ENCODE measurements at places on chromosomes 6 and 20. TPM values are rescaled to one million over a fixed set of nuclear protein-coding genes. Genes with fewer than 3 reads are reported as not detected.

- H3K4me3 ChIP-seq: no peak overlapping the region
- no peaks in the 10 kb centered on the region for H3K4me1 ChIP-seq
- no peak overlapping the region for H3K27ac ChIP-seq
- DNase-seq: peak; percentile 30
These were observed 7.0 kb downstream of the DYNLRB1 start for GRCh38 chr20:34522969-34523871.

GRCh38 chr20:10508468-10509251 lies 73.6 kb downstream of the SLX4IP start:
- H3K36me3 ChIP-seq: no peaks in the 10 kb centered on the region
- DNase-seq: no peak
- peaks cover 3% of the 10 kb centered on the region for H3K4me1 ChIP-seq
- H3K4me3 ChIP-seq: no peak overlapping the region
- H3K27me3 ChIP-seq: no peaks in the 10 kb centered on the region

DNA sequence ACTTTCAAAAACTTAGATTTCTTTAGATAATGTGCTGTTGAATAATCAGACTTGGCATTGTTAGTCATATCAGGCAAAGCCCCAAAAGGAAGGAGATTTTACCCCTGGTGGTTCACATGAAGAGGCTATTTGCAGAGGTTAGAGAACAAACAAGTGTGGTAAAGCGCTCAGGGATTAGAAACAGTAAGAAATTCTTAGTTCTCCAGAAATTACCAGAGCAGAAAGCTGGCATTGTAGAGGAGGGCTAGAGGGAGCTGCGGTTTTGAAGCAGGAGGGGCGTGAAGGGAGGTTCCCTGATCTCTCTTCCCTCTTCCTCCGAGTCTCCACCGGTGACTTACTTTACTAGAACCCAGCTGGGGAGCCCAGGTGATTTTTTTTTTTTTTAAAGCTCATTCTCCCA lies 10.2 kb downstream of the MYO6 start:
- no peaks in the 10 kb centered on the region for H3K4me1 ChIP-seq
- DNase-seq: no peak
- H3K4me3 ChIP-seq: no peak overlapping the region
- no peak overlapping the region for H3K27ac ChIP-seq

DNA sequence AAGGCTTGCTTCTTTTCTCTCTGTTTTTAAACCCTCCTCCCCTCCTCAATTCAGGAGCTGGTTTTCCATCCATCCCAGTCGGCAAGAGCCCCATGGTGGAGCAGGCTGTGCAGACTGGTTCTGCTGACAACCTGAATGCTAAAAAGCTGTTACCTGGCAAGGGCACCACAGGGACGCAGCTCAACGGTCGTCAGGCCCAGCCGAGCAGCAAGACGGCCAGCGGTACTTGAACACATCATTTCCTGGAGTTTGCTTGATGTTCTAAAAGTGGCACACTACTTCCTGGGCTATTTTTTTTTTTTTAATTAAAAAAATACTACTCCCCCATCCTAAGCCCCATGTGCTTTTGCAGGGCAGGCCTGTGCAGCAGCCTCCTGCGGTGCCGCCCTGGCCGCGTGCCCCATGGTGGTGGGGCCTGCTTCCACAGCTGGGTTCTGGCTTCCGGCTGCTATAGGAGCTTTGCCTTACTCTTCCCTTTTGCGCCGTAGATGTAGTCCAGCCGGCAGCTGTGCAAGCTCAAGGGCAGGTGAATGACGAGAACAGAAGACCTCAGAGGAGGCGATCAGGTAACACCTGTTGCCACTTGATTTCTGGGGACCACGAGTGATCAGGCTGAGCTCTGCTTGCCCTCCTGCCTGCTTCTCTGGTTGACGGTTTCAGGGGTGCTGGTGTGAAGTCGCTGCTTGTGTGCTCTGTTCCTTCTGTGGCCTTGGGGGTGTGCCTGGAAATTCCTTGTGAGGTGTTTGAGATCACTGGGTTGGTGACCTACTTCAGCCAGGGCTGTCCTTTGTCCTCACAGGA lies 7.7 kb downstream of the LSM14B start:
- no peak for DNase-seq
- H3K27me3 ChIP-seq: no peaks in the 10 kb centered on the region
- peaks cover 3% of the 10 kb centered on the region for H3K4me1 ChIP-seq
- peaks cover 72% of the 10 kb centered on the region for H3K36me3 ChIP-seq
- no peak overlapping the region for H3K4me3 ChIP-seq

DNA sequence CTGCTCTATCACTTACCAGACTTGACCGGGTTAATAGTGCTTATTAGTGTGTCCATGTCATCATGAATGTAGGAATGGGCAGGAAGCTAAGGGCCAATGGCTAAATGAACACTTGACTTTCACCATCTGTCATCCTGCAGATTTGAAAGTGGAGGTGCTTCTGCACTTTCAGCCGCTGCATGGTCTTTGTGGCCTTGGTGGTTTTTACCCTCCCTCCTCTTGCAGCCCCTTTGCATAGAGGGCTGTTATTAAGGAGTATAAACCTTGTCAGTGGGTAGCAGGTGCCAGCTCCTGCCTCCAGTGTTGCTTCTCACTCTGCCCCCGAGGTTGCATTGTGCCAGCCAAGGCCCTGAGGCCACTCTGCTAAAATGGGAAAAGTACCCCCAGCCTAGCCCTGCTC lies 122.2 kb upstream of the TNFAIP3 start:
- H3K27me3 ChIP-seq: no peaks in the 10 kb centered on the region
- H3K4me1 ChIP-seq: no peaks in the 10 kb centered on the region
- DNase-seq: no peak
- no peak overlapping the region for H3K4me3 ChIP-seq
- no peak overlapping the region for H3K27ac ChIP-seq

DNA sequence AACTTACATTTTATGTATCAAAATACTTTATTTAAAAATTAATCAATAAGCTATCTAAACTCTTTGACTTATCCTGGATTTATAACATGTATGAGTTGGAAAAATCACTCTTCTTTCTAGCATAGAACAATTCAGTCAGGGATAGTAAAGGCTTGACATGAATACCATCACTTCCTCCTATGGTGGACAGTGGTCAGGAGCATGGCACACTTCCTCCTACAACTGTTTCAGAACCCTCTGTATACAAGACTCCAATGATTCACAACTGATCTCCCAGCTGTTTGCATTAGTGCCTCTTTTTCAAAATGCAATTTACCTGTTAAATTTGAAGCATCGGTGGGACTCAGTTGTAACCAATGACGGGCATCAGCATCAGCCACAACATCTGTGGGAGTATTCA lies 129.7 kb downstream of the RALGAPA2 start:
- no peak overlapping the region for H3K27ac ChIP-seq
- no peaks in the 10 kb centered on the region for H3K4me1 ChIP-seq
- DNase-seq: no peak
- no peaks in the 10 kb centered on the region for H3K27me3 ChIP-seq

DNA sequence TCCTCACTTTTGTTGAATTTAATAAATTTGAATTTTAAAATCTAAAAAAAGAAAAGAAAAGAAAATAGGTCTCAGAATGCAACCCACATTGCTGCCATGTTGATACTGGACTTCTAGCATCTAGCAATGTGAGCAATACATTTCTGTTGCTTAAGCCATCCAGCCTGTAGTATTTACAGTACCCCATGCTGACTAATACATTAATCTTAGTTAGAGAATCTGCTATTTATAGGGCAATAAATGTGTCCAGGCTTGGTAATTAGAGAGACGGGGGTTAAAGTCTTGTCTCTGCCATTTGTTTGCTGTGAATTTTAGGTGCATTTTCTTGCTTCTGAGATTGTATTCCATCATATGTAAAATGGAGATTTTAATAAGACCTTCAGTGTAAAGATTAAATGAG lies 471.3 kb downstream of the DHX35 start:
- no peaks in the 10 kb centered on the region for H3K4me1 ChIP-seq
- no peak for DNase-seq
- no peaks in the 10 kb centered on the region for H3K36me3 ChIP-seq
- no peak overlapping the region for H3K27ac ChIP-seq
- H3K4me3 ChIP-seq: no peak overlapping the region

DNA sequence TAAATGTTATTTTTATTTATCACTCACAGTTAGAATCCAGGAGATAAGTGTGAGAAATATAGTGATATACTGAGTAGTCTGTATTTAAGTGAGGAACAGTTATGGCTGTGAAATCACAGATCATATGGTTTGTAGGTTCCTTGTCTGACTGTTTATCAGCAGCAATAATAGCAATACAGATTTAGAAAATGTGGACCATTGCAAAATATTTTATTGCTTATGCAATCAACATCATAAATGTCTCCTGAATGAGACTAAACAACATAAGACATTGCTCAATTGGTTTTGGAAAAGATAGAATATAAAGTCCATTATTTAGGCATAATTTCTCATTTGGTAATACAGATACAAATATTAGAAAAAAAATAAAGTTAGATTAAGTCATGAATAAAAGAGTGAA lies 43.7 kb downstream of the CCDC170 start:
- no peak overlapping the region for H3K4me3 ChIP-seq
- no peaks in the 10 kb centered on the region for H3K4me1 ChIP-seq
- no peaks in the 10 kb centered on the region for H3K36me3 ChIP-seq

- H3K27me3 ChIP-seq: peaks cover 8% of the 10 kb centered on the region
- no peaks in the 10 kb centered on the region for H3K36me3 ChIP-seq
- no peak for DNase-seq
- H3K4me3 ChIP-seq: peak overlapping the region; percentile 24
- peaks cover 5% of the 10 kb centered on the region for H3K4me1 ChIP-seq
These were observed 11.3 kb downstream of the TFAP2A start for GRCh38 chr6:10403385-10404106.

DNA sequence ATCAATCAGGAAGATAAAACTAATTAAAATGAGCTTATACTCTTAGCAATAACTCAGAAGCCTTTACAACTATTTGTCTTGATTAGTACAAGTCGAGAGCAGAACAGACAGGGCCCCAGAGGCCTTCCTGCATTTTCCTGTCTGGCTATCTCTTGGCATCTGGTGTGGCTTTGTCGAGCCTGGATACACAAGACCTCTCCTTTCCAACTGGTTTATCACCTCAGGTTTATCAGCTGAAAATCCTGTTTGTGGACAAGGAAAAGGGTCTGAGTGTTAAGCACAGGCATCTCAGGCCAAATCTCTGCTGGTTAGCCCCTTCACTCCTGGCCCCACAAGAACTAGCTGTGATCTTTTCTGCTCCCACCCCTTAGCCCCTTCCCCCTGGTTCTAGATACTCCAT lies 32.6 kb downstream of the BAK1 start:
- DNase-seq: no peak
- no peaks in the 10 kb centered on the region for H3K27me3 ChIP-seq
- no peak overlapping the region for H3K27ac ChIP-seq
- H3K36me3 ChIP-seq: no peaks in the 10 kb centered on the region
- no peak overlapping the region for H3K4me3 ChIP-seq

DNA sequence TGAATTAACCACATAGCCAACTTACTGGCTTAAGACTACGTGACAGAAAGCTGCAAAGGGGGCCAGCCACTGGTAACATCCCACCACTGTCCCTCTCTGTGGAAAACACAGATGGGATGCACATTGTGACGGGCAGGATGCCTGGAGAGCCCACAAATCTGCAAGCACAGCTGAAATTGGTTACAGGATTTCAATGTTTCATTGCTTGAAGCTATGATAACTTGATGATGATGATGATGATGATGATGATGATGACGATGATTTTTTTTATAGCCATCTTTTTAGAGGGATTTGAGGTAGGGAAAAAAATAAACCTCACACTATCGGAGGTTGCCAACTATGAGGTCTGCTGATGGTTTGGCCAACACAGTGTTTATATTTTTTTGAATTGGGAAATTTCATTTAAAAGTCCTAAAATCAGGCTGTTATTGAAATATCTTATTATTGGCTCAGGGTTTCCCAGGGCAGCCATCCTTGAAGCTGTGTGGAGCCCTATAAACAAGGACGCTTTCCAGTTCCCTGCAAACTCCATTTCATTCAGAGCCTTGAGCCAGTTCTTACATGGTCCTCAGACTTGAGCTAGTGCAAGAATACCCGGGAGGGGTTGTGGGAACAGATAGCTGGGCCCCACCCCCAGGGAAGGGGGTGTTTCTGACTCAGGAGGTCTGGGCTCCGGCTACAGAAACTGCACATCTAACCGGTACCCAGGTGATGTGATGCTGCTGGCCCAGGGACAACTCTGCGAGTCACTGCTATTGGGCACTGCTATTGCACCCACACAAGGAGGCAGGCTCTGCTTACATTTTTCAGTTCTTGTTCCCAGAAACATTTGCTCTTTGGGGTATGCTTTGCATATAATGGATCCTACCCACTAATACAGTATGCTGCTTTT lies 27.1 kb downstream of the BCAS1 start:
- no peaks in the 10 kb centered on the region for H3K27me3 ChIP-seq
- no peaks in the 10 kb centered on the region for H3K4me1 ChIP-seq
- DNase-seq: no peak
- no peak overlapping the region for H3K27ac ChIP-seq
- H3K4me3 ChIP-seq: no peak overlapping the region

GRCh38 chr6:31267651-31268368 lies 4.1 kb downstream of the HLA-C start:
- H3K4me3 ChIP-seq: no peak overlapping the region
- H3K4me1 ChIP-seq: no peaks in the 10 kb centered on the region
- DNase-seq: no peak
- no peaks in the 10 kb centered on the region for H3K36me3 ChIP-seq
- no peaks in the 10 kb centered on the region for H3K27me3 ChIP-seq

DNA sequence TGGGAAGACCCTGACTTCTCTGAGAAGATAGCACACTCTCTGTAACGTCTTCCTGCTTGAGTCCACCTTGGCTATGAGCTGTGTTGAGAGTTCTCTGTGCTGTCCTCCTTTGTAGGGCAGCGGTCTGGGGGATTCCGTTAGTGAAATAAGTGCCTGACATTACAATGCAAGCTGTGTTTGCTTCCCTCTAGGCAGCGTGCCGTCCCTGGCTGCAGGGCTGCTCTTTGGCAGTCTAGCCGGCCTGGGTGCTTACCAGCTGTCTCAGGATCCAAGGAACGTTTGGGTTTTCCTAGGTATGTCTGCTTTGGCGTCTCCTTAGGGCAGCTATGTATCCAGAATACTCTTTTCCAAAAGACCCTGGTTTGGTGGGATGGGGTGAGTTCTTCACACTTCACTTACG lies 2.8 kb downstream of the TMEM14C start:
- H3K27ac ChIP-seq: no peak overlapping the region
- no peaks in the 10 kb centered on the region for H3K27me3 ChIP-seq
- no peaks in the 10 kb centered on the region for H3K4me1 ChIP-seq
- DNase-seq: no peak
- H3K4me3 ChIP-seq: no peak overlapping the region

DNA sequence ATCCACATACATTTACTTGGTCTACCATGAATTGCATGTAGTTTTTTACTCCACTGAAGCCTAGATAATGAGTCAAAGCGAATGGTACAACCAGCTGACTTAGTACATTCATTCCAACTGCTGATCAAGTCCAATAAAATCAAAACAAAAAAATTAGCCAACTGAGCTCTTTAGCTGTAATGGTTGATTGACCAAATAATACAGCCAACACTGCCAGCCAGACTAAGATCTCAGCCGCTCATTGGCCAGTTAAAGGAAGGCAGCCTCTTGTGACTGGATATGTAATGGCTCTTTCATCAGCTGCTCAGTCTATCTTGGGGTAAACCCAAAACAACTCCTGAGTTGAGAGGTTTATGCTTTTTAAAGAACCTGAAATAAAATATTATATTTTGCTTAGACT lies 204.3 kb upstream of the RSPO3 start:
- DNase-seq: no peak
- H3K36me3 ChIP-seq: no peaks in the 10 kb centered on the region
- no peaks in the 10 kb centered on the region for H3K4me1 ChIP-seq
- H3K4me3 ChIP-seq: no peak overlapping the region
- no peaks in the 10 kb centered on the region for H3K27me3 ChIP-seq

The ADGRF5 gene
- 4.2 TPM for total RNA-seq

The XKR7 gene
- total RNA-seq: 0.16 TPM

The TREM1 gene
- 0.72 TPM for total RNA-seq

The FAXC gene
- 1.9 TPM for total RNA-seq

The STK4 gene
- total RNA-seq: 11.5 TPM

The FAM83C gene
- total RNA-seq: not detected

The OR2H2 gene
- total RNA-seq: not detected

The ARFGEF3 gene
- total RNA-seq: 16.2 TPM

The BPIFA1 gene
- total RNA-seq: not detected

The TFAP2C gene
- total RNA-seq: 1.6 TPM

The PTCRA gene
- not detected for total RNA-seq

All from pancreas (tissue), 10 donors.